ENCODE measurements at places on chromosomes 6 and 20.

DNA sequence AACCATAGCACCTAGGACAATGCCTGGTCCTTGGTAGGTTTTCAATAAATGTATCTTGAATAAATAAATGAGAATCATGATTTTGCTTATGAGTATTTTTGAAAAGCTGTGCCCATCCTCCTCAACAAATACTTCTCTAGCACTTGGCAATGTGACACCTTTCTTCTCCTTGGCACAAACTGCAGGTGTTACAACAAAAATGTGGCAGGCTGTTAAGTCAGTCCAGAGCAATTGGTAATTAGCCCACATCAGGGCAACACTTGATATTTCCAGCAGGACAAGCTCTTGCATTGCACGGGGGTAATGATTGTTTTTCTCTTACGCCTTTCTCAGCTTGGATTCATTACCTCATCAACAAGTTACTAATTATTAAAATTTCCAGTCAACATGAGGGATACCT lies 31.6 kb upstream of the SNX9 start:
- no peak for DNase-seq

GRCh38 chr6:626236-626635 lies 30.7 kb downstream of the HUS1B start:
- no peak for DNase-seq

GRCh38 chr6:159095616-159096015 lies 50.8 kb upstream of the TAGAP start:
- DNase-seq, result no peak

DNA sequence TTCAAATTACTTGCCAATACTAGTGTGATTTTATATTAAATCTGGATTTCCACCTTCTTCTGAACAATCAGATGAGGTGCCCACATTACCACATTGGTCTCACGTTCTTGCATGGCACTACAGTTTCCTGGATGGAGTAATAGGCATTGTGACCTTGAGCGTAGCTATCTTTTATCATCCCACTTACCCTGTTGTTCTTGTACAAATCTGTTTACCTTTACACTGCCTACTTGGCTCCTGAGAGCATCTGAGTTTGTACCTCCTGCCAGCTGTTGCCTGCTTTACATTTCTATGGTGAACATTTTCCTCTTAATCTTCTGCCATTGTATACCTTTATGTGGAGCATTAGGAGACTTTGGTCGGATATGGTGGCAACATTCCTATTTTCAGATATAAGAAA lies 90.7 kb downstream of the AKAP7 start:
- DNase-seq, result no peak

DNA sequence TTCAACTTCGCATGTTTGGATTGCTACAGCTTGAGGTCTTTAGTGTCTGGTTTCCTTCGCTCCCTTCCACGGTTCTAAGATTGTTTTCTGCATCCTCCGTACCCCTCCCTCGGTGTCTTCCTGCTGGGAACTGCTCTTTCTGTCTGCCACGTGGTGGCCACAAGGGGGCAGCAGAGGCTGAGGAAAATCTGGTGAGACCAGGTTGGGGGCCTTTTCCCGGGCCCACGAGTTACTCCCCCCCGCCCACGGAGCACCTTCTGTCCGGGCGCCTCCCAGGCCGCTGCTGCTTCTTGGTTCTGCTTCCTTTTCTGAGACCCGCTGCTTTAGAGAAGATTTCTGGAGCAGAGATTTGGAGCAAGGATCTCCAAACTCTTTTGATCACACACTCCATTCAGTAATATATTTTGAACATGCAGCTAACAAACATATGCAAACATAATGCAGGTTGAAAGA lies 21.1 kb upstream of the NOTCH4 start:
- peak; percentile 55 for DNase-seq

- DNase-seq, result no peak
Observed at GRCh38 chr6:40523505-40524172, 63.5 kb downstream of the LRFN2 start.

DNA sequence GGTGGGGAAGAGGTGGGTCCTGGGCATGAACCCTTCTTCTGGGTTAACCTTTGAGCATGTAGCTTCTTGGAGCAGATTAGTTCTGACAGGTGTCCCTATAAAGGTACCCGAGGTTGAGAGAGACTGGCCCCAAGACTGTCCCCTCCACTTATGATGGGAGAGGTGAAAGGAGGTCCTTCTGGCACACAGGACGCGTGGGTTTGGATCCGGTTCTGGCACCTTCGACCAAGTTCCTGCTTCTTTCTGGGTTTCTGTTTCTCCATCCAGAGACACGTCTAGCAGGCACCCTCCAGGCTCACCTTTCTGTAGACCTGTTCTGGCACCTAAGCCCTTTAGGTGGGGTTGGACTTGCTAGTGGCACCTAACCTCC lies 4.1 kb downstream of the PAX1 start:
- DNase-seq, result no peak

DNA sequence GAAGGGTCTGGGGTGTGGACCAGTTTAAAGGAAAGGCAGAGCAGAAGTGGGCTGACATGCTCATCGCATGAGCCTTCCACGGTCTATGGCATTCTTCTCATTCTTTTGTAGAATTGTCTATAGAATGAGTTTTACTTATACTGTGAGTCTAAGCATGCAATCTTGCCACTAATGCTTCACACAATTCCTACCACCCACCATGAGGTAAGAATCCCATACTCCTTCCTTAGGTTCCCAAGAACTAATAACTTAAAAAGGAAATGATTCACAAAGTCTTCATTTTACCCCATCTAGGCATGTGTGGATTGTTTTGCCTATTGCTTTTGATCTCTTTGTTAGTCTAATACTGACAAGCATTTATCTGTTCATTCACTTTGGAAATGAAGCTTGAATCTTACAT lies 195.2 kb downstream of the LY86 start:
- DNase-seq, result no peak

DNA sequence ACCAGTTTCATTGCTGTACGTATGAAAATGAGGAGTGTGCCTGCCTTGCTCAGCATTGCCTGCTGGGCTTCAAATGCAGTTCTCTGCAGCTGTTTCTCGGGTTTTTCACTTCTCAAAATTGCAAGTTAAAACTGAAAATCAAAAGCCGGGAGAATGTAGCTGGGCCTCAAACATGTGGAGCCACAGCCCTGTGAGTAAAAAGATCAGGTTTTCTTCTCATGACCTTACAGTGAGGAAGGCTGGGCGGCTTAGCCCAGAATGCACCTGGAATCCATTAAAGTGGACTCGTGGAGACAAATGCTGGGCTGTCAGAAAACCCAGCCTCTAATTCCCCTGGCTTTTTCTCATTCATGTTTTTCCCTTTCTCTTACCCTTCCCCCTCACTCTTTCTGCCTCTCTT lies 34.4 kb downstream of the DSE start:
- no peak for DNase-seq

DNA sequence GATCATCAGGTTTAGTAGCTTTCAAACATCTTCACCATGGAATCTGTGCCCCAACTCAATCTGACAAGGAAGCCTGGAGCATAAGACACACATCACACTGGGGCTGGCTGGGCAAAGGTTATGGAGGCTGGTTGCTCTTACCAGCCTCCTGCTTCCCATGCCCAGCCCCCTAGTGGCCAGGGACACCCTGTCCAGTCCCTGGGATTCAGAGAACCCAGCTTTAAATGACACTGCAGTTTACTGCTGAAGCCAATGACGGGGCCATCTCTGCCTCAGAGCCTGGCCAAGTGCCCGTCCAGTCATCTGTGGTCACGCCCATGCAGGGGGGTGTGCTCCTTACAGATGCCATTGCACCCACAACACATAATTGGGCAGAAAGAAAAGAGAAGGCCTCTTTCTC lies 272.9 kb downstream of the SMOC2 start:
- DNase-seq, result no peak

DNA sequence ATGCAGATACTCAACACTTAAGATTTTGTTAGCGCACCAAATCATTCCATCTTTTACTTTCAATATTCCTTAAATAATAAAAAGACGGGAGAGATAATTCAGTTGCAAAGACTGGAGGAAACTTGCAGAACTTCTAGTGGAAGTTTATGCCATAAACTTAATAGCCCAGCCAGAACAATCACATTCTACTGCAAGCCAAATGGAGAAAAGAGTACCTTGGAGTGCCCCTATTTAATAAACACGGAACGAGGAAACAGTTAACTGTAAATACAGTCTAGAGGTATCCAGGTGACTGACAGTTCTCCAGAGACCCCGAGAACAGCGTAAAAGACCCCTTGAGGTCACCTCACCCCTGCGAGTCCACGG lies 635 bp downstream of the SLC35B3 start:
- DNase-seq, result no peak

DNA sequence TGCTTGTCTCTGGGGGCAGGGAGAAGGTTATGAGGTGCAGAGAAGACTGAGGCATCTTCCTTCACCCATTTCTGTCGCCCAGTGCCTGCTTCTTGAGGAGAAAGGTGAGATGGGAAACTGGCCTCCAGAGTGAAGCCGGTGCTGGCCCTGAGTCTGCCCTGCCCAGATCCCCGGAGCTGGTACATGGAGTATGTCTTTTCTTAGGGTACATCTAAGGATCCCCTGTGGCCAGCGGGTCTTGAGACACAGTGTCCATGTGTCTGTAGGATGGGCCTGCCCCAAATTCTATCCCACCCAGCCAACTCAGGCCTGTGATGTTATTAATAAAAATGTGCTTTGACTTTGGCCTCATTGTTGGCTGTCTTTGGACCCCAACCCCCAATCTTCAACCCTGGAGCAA lies 8.8 kb upstream of the BAK1 start:
- no peak for DNase-seq

DNA sequence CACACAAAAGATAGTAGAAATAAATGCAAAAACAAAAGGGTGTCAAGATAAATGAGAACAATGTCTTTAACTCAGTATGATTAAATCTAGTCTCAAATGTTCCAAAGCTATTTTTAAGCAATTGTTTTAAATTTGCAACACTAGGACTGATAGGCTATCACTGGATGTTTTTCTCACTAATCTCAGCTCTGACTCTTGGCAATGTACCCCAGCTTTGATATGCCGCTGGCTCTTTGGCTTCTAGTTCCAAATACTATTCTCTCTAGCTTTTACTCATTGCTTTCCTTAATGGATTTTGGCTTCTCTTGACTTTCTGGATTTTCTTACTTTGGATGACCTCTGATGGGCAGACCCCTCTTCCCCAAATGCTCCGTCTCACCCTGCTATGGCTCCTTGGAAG lies 116.0 kb upstream of the SLC35B3 start:
- DNase-seq, result no peak

- DNase-seq, result no peak
Observed at GRCh38 chr6:33631971-33632557, 10.9 kb downstream of the ITPR3 start.

- DNase-seq, result no peak
Observed at GRCh38 chr6:105526225-105526872, 123.5 kb upstream of the PREP start.

DNA sequence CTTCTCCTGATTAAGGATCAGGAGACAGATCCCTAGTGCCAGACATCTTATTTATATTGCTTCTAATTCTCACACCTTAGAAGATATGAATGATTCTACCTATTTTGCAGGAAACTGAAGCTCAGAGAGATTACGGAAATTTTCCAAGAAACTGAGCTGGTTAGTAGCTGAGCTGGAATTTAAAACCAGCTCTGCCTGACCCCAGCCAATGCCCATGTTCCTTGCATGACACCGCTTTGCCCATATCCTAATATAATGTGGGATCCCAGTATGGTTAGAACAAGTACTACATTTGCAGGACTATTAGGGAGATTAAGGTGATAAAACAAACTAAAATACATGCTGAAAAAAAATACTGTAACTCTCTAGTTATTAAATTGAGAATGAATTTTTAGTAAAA lies 1.9 kb downstream of the TMEM30A start:
- DNase-seq, result no peak

DNA sequence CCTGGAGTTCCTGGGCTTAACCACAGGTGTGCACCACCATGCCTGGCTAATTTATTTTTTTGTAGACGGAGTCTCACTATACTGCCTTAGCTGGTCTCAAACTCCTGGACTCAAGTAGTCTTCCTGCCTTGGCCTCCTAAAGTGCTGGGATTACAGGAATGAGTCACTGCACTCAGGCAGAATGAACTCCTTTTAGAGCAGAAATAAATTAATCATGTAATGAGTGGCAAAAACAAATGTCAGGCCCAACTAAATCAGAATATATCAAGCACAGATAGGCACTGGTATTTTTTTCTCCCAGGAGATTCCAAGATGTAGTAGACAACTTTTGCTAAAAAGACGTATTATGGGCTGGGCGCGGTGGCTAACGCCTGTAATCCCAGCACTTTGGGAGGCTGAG lies 2.6 kb downstream of the RPS10 start:
- DNase-seq, result no peak

DNA sequence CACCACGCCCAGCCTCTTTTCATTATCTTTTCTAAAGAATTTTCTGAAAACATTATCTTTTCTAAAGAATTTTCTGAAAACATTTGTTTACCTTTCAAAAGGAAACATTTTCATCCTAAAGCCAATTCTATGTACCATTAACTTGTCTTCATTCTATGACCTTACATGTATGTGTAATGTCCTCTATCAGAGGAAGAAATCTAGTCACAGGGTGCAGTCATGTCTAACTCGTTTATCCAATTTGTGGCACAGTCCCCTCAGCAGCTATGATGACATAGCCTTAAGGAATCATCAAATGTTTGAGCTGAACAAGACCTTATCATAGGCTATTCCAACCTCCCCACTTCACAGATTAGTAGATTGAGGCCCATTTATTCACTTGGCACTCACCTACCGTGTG lies 21.5 kb upstream of the SPTLC3 start:
- no peak for DNase-seq

- DNase-seq, result no peak
Observed at GRCh38 chr6:124073021-124073420, 269.4 kb downstream of the NKAIN2 start.

DNA sequence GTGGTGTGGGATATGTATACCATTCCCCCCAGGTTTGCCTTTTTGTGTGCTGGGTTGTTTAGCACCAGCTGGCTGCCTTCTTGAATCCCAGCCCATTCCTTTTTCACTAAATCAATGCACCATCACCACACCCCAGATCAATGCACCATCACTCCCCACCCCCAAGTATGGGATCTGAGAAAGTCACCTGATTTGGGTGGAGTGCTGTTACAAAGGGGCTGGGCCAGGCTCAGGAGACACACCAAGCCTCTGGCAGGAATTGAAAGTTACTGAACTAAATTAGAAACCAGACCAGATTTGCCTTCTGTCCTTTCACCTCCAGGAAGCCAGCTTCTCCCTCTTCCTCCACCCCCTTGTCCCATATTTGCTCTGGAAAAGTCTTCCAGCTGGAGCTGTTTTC lies 19.6 kb upstream of the PKHD1 start:
- DNase-seq, result no peak

- no peak for DNase-seq
Observed at GRCh38 chr20:23654000-23654399, 16.2 kb upstream of the CST3 start.

All from activated naive CD4-positive, alpha-beta T cell (primary cell).